ENCODE measurements at places on chromosomes 13 and 19. TPM values are rescaled to one million over a fixed set of nuclear protein-coding genes. Genes with fewer than 3 reads are reported as not detected.

Gene ERFL
- total RNA-seq, result 0.22 TPM

Gene PLPPR3
- 61.2 TPM for total RNA-seq

Gene SELENOV
- 6.9 TPM for total RNA-seq

Gene IFNL1
- total RNA-seq, result not detected

Gene TMPRSS9
- 0.33 TPM for total RNA-seq

Gene LGALS14
- total RNA-seq, result not detected

Gene ZNF563
- 1.9 TPM for total RNA-seq

Gene ATP4A
- total RNA-seq, result 0.24 TPM

Gene SH2D3A
- total RNA-seq, result 17.9 TPM

Gene DHRS12
- 8.8 TPM for total RNA-seq

Gene ZNF135
- 4.7 TPM for total RNA-seq

GRCh38 chr19:21603431-21604231, 98.2 kb downstream of the ZNF429 start:
- H3K27me3 ChIP-seq, result no peaks in the 10 kb centered on the region
- H3K36me3 ChIP-seq, result peaks cover 5% of the 10 kb centered on the region
- DNase-seq, result no peak
- no peaks in the 10 kb centered on the region for H3K4me1 ChIP-seq

GRCh38 chr13:48819899-48820298, 155.8 kb upstream of the FNDC3A start:
- no peak overlapping the region for H3K4me3 ChIP-seq
- DNase-seq, result no peak
- no peaks in the 10 kb centered on the region for H3K4me1 ChIP-seq
- no peak overlapping the region for H3K27ac ChIP-seq

- no peak for DNase-seq
- peaks cover 18% of the 10 kb centered on the region for H3K36me3 ChIP-seq
- no peaks in the 10 kb centered on the region for H3K4me1 ChIP-seq
- H3K4me3 ChIP-seq, result no peak overlapping the region
- no peaks in the 10 kb centered on the region for H3K27me3 ChIP-seq
Measured at GRCh38 chr19:22627526-22627925, 6.6 kb upstream of the ZNF492 start.

DNA sequence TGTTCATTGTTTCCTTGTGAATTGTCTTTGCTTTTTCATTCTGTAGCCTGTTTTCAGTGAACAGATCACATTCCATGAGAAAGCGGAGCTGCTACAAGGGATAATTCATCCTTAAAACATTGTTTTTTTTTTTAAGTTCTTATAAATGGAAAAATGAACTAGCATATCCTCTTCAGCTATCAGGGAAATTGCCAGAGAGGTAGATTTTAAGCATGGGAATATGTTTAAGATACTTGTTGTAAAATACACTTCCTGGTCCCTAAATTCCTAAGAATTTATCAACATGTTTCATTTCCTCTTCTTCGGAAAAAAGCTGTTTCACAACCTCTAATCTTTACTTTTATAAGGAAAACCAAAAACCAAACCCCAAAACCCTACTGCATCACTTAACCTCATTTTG, 238.0 kb downstream of the POSTN start:
- H3K36me3 ChIP-seq, result no peaks in the 10 kb centered on the region
- DNase-seq, result no peak
- H3K27ac ChIP-seq, result no peak overlapping the region
- no peaks in the 10 kb centered on the region for H3K4me1 ChIP-seq
- no peaks in the 10 kb centered on the region for H3K27me3 ChIP-seq

- H3K27me3 ChIP-seq, result no peaks in the 10 kb centered on the region
- no peaks in the 10 kb centered on the region for H3K36me3 ChIP-seq
- no peaks in the 10 kb centered on the region for H3K4me1 ChIP-seq
- H3K4me3 ChIP-seq, result no peak overlapping the region
- H3K27ac ChIP-seq, result no peak overlapping the region
- no peak for DNase-seq
Measured at GRCh38 chr19:46813839-46814358, 25.5 kb upstream of the SLC1A5 start.

DNA sequence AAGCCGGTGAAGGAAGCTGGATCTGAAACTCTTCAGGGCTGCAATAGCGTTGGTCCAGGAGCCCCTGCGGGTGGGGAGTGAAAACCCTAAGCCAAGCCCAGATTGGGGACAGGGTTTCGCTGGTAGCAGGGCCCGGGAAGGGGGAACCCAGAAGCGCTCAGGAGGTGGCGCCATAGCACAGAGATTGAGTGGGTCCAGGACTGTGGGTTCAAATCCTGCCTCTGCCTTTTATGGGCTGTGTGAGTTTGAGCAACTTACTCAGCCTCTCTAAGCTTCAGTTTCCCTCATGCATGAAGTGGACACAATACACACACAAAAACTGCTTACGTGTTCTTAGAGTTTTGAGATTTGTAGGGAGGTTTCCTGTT, 8.3 kb upstream of the SYCN start:
- H3K27me3 ChIP-seq, result no peaks in the 10 kb centered on the region
- H3K4me1 ChIP-seq, result no peaks in the 10 kb centered on the region
- no peak overlapping the region for H3K4me3 ChIP-seq
- no peak overlapping the region for H3K27ac ChIP-seq

- H3K27me3 ChIP-seq, result no peaks in the 10 kb centered on the region
- H3K4me1 ChIP-seq, result no peaks in the 10 kb centered on the region
- no peak overlapping the region for H3K27ac ChIP-seq
- H3K36me3 ChIP-seq, result peaks cover 32% of the 10 kb centered on the region
Measured at GRCh38 chr13:77185721-77186120, 141.2 kb downstream of the MYCBP2 start.

DNA sequence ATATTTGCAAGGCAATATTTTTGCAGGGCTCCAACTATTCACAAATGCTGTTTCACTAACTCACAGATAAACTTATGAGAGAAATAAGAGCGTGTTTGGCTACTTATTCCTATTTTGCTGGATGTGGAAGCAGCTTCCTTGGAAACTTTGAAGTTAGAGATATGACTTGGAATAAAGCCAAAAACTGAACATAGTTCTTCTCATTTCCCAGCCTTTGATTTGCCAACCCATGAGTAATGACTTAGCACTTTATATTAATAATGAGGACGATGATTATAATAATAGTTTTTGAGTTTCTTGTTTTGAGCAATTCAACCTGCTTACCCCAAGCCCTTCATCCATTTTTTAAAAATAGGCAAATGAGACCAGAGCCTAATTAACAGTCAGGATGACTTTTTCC, 47.7 kb downstream of the SLC10A2 start:
- no peaks in the 10 kb centered on the region for H3K4me1 ChIP-seq
- no peak for DNase-seq
- H3K27ac ChIP-seq, result no peak overlapping the region
- H3K36me3 ChIP-seq, result no peaks in the 10 kb centered on the region
- no peak overlapping the region for H3K4me3 ChIP-seq

DNA sequence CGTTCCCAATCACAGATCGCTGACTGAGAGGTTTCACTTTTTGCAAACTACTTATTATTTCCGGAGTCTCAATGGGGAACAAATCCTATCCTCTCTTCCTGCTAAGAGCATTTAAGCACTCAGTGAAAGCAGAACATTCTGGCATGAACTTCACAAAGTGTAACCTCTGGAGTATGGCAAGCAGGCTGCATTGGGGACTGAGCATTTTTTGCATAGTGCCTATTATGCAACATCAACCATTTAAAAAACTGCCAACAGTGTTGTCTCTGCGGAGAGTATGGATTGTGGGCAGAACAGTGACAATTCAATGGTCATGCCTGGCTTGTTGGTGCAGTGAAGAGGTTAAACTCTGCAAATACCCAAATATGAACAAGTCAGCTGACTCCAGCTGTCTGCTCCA, 484.6 kb downstream of the OLFM4 start:
- no peak overlapping the region for H3K4me3 ChIP-seq
- H3K4me1 ChIP-seq, result peaks cover 5% of the 10 kb centered on the region
- no peaks in the 10 kb centered on the region for H3K27me3 ChIP-seq

- no peaks in the 10 kb centered on the region for H3K27me3 ChIP-seq
- H3K36me3 ChIP-seq, result 0 out of 2 replicates have a peak, but pooled peaks cover 2% of the 10 kb centered on the region
- no peak overlapping the region for H3K4me3 ChIP-seq
- H3K27ac ChIP-seq, result no peak overlapping the region
- peak; percentile 61 for DNase-seq
- peaks cover 1% of the 10 kb centered on the region for H3K4me1 ChIP-seq
Measured at GRCh38 chr13:110415669-110416068, 108.6 kb downstream of the COL4A2 start.

DNA sequence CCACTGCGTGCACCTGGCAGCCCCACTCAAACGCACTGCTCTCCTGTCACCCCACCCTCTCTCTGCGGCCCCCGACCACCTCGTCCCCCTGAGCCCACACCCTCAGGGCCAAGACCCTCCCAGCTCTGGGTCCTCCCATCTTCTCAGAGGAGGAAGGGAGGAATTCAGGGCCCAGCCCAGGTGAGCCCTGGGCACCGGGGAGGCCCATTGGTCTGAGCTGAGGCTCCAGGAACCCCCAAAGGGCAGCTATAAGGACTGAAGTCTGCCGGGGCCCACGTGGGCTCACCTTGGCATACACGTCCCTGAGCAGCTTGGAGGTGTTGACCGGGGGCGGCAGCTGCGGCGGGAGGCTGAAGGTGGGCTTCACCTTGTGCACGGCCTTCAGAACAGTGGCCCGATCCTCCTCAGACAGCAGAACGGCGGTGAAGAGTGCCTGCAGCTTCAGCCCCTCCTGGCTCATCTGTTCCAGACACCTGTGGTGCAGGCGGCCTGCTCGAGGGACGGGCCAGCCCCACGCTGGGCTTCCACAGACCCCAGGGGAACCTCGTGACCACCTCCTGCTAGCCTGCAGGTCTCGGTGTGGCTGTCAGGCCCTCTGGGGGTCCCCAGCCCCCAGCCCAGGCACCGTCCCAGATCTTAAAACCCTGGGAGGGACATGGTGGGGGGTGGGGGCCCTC, 8.8 kb downstream of the POLRMT start:
- no peak overlapping the region for H3K4me3 ChIP-seq
- no peaks in the 10 kb centered on the region for H3K27me3 ChIP-seq
- no peak overlapping the region for H3K27ac ChIP-seq
- no peaks in the 10 kb centered on the region for H3K4me1 ChIP-seq

DNA sequence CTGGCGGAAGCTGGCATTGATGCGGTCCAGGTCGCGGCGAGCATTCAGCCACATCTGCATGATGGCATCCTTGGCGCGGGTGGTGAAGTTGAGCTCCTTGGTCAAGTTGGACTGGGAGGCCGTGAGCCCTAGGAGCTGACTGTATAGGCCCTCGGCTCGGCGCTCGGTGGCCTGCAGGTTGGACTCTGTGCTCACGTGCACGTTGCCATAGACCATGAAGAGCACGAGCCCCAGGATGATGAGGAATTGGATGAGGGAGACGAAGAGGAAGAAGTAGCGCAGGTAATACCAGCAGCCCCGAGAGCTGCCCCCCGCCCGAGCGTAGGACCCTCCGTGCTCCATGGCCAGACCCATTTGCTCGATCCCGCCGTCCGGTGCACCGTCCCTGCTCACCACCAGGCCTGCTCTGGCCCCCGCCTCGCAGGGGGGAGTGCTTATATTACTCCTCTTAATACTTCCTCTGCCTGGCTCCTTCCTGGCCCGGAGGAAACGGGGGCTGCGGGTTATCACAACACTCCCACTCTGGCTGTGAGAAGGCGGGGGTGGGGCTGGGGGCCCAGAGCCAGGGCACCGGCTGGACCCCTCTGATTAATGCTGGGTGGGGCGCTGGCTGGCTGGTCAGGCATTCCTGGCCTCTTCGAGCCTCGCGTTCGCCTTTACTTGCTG, at the start of gene PLVAP:
TSS of gene PLVAP (minus strand) at position 408 of the 666 bp plus-strand sequence. CDS start at position 354, 54 bp downstream.
- H3K27me3 ChIP-seq, result no peaks in the 10 kb centered on the region
- no peak within 1 kb of the TSS for H3K27ac ChIP-seq
- no peak within 1 kb of the TSS for H3K4me3 ChIP-seq
- H3K36me3 ChIP-seq, result peaks cover 9% of the 10 kb centered on the region
- no peaks in the 10 kb centered on the region for H3K4me1 ChIP-seq
- DNase-seq, result no peak

- H3K4me3 ChIP-seq, result no peak overlapping the region
- no peak overlapping the region for H3K27ac ChIP-seq
Measured at GRCh38 chr19:35431145-35431807, 16.8 kb upstream of the FFAR2 start.

DNA sequence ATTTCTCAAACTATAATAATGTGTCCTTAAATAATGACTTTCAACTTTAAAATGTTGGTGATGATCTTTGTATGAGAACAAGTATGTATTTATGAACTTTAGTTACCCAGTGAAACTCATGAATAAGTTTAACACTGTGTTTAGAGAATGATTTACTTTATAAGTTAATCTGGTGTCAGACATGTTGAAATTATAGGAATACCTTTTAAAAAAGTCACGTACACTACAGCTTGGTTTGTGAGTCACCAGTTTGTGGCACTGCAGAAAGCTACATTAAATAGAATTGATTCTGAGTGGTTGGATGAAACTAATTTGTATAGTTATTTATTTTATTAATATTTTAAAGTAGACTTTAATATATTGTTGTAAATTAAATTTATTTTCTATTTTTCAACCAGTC, 1366.2 kb upstream of the PCDH20 start:
- no peaks in the 10 kb centered on the region for H3K36me3 ChIP-seq
- H3K27me3 ChIP-seq, result no peaks in the 10 kb centered on the region
- no peak overlapping the region for H3K4me3 ChIP-seq
- H3K27ac ChIP-seq, result no peak overlapping the region

DNA sequence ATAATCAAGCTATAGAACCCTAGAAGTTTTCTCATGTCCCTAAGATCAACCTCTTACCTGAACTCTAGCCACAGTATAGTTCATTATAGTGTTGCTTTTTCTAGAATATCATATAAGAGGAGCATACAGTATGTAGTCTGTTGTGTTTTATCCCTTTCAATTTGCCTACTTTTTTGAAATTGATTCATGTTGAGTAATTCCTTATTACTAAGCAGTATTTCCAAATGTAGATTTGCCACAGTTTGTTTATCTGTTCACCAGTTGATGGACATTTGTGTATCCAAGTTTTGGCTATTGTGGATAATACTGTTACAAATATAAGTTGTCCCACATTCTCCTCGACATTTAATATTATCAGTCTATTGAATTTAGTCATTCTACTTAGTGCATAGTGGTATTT, 138.0 kb downstream of the LMO7 start:
- H3K27me3 ChIP-seq, result no peaks in the 10 kb centered on the region
- H3K36me3 ChIP-seq, result peaks cover 10% of the 10 kb centered on the region

- peak; percentile 91 for DNase-seq
- H3K4me1 ChIP-seq, result peaks cover 14% of the 10 kb centered on the region
- H3K36me3 ChIP-seq, result no peaks in the 10 kb centered on the region
- peaks cover 8% of the 10 kb centered on the region for H3K27me3 ChIP-seq
Measured at GRCh38 chr13:30863231-30863630, 42.8 kb upstream of the MEDAG start.

GRCh38 chr13:66347486-66348117, 882.5 kb downstream of the PCDH9 start:
- H3K36me3 ChIP-seq, result no peaks in the 10 kb centered on the region
- H3K27ac ChIP-seq, result no peak overlapping the region
- no peak for DNase-seq
- H3K4me3 ChIP-seq, result no peak overlapping the region
- no peaks in the 10 kb centered on the region for H3K27me3 ChIP-seq

GRCh38 chr13:106186366-106187030, 349.0 kb downstream of the EFNB2 start:
- no peak for DNase-seq
- H3K27ac ChIP-seq, result no peak overlapping the region
- no peaks in the 10 kb centered on the region for H3K27me3 ChIP-seq
- no peaks in the 10 kb centered on the region for H3K36me3 ChIP-seq
- H3K4me3 ChIP-seq, result no peak overlapping the region

Measured in H9 (cell line).